IPS-NIHi11 (cell line): ENCODE measurements at places on chromosomes 1 and 21.

GRCh38 chr1:164838786-164839185, 279.8 kb downstream of the PBX1 start:
- DNase-seq: no peak

DNA sequence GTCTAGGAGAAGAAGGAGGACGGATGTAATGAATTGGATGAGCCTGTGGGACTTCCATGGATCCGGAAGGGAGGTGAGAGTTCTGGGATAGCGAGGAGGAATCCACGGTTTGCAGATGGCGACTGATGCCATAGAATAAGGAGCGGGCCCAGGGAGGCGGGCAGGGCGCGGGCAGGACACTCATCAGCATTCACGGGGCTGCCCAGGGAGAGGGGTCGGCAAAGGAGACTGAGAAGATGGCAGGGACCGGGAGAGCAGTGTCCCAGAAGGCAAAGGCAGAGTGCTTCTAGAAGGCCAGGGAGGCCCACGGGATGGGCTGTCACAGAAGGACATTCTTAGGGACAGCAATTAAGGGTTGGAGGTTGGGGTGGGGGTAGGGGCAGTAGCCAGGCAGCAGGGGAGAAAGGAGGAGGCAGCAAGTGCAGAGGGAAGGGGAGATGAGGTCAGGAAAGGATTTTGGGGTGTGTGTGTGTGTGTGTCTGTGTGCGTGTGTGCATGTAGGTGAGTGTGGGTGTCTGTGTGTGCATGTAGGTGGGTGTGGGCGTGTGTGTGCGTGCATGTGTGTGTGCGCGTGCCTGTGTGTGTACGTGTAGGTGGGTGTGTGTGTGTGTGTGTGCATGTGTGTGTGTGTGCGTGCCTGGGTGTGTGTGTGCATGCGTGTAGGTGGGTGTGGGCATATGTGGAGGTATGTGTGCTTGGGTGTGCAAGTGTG, 1.1 kb upstream of the COL8A2 start:
- peak; percentile 17 for DNase-seq

DNA sequence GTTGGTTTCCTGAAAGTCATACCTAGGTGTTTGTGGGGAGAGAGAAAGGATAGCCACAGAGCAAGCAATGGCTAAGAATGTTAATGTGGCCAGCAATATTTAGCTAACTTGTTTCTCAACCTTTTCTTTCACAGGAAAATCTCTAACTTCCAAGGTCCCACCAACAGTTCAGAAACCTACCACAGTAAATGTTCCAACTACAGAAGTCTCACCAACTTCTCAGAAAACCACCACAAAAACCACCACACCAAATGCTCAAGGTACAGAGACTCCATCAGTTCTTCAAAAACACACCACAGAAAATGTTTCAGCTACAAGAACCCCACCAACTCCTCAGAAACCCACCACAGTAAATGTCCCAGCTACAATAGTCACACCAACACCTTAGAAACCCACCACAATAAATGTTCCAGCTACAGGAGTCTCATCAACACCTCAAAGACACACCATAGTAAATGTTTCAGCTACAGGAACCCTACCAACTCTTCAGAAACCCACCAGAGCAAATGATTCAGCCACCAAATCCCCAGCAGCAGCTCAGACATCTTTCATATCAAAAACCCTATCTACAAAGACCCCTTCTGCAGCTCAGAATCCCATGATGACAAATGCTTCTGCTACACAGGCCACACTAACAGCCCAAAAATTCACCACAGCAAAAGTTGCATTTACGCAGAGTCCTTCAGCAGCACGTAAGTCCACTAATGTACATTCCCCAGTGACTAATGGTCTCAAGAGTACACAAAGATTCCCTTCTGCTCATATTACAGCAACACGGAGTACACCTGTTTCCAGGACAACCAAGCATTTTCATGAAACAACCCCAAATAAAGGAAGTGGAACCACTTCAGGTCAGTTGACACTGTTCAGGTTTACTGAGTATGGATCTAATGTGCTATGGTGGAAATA, 15.3 kb downstream of the CD55 start:
- DNase-seq: no peak

GRCh38 chr1:10564063-10564462, 89.3 kb downstream of the PEX14 start:
- DNase-seq: no peak

DNA sequence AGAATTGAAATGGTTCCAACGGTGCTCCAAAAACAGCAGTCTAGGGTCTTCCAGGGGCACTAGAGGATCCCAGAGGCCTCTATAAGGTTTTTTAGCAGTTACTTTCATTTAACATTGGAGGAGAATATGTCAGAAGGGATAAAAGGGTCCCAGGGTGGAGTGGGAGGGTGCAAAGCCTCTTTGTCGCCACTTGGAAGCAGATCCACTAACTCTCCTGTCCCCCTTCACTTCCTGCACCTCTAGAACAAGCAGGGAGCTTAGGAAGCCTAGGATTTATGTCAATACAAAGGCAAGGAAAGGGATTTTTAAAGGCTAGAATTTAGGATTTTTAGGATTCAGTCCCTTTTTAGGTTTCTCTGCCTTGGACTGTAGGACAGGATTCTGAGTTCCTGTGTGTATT, 8.3 kb downstream of the PCP4L1 start:
- DNase-seq: no peak

- no peak for DNase-seq
These were observed 34.5 kb downstream of the WNT3A start for GRCh38 chr1:228041316-228041715.

GRCh38 chr21:38286739-38287471, 30.1 kb downstream of the KCNJ15 start:
- no peak for DNase-seq

GRCh38 chr1:54415533-54415932, 9.3 kb upstream of the SSBP3 start:
- DNase-seq: no peak

DNA sequence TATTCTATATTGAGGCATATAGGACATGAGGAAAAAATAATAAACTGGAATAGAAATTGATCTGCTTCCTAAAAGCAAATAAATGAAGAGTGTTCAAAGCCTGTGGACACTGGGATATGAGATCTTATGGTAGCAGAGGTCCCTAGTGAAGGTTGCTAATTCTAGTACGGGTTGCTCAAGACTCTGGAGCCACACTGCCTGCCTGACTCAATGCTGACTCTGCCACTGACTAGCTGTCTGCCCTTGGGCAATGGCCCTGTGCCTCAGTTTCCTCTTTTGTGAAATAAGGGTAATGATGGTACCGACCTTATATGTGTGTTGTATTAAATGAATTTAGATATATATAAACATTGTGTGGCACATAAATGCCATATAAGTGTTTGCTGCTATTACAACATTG, 59.0 kb upstream of the C1orf53 start:
- no peak for DNase-seq

DNA sequence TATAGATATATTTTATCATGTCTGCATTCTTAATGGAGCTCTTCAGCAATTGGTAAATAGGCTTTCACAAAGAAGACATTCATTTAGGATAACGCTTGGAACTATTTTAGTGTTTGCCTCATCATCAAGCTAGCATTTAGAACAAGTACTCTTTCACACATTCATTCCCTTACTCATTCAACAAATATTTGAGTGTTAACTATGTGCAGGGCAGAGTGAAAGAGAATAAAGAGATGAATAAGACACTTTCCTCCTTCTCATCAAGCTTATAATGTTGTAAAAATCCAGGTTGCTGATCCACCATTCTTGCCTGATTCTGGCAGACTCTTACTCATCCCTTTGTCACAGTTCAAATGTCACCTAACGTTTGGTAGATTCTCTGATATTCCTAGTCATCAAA, 386.3 kb upstream of the BEND5 start:
- no peak for DNase-seq

GRCh38 chr1:234722270-234722704, 112.3 kb upstream of the IRF2BP2 start:
- DNase-seq: no peak

DNA sequence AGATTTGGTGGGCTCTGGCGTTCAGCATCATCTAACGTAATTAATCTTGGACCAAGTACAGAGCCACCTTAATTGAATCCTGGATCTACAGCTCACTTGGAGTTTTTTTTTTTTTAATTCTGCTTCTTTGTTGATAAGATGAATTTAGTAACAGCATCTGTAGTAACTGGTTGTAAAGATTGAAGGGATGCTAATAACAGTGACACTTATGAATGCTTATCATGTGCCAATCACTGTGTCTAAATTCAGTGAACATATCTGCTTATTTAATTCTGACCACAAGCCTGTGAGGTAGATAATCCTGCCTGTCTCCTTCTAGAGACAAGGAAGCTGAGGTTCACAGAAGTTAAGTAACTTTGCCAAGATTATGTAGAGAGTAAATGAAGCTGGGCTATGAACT, 408.0 kb downstream of the RWDD3 start:
- DNase-seq: no peak

DNA sequence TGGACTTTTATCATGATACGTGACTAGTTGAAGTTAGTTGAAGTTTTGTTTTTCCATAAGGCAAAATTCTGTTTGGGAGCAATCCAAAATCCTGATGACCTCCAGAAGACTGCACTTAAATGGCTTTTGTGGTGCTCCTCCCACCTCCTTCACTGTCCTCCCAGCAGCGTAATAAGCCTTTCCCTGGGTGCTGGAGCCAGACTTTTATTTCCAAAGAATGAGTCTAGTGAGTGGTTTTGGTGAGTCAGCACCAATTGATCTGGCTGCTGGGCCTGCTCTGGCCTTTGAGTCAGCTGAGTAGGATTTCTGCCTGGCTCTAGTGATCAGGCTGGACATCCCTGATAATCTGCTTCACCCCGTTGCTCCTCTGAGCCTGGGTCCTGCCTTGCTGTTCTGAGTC, 21.7 kb upstream of the KCND3 start:
- DNase-seq: no peak

DNA sequence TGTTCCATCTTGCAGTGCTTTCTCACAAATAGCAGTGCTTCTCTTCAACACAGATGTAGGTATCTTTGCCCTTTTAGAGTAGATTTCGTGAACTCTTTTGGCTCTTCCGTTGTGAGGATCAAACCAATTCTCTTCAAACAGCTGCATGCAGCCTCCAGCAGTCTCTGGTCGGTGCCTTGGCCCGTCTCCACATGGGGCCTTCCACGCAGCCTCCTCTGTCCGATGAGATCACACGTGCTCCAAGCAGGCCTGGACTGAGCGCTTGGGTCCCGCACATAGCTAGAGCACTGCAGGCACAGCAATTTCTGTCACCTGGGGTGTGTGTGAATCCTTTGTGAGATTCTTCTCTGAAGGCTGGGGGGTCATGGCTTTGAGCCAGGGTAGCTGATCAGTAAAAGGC, 82.8 kb upstream of the KCNE2 start:
- DNase-seq: no peak

DNA sequence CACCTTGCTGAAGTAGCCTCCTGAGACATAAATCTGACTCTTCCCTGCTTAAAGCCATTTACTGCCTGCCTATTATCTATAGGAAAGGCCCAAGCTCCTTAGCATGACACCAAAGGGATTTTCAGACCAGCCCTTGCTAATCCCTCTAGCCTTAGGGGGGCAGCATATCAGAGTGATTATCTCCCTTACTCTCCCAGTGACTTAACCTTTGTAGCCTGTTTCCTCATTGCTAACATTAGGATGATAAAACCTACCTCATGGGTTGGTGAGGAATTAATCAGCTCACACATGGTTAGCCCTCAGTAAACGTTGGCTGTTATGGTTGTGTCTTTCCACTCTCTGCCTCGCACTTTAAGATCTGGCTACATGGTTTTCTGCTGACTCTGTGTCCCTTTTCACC, 70.1 kb downstream of the ROR1 start:
- peak; percentile 48 for DNase-seq

- no peak for DNase-seq
These were observed 67.9 kb upstream of the GALNT2 start for GRCh38 chr1:229999004-229999670.

GRCh38 chr1:214106375-214106774, 118.6 kb downstream of the PROX1 start:
- no peak for DNase-seq

DNA sequence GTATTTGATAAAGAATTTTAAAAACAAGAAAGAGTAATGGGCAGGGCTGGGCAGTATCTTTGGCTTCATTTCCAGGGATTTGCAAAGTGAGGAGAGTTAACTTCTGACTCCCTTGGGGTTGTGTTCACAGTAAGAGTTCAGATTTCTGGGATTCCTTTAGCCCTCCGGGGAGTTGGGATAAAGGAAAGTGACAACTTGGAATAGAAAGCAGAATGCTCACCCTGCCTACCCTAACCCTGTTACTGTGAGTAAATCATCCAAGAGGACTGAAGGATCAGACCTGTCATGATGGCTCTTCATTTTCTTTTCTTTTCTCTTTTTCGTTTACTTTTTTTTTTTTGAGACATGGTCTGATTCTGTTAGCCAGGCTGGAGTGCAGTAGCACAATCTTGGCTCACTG, 76.1 kb downstream of the CACHD1 start:
- peak; percentile 24 for DNase-seq

DNA sequence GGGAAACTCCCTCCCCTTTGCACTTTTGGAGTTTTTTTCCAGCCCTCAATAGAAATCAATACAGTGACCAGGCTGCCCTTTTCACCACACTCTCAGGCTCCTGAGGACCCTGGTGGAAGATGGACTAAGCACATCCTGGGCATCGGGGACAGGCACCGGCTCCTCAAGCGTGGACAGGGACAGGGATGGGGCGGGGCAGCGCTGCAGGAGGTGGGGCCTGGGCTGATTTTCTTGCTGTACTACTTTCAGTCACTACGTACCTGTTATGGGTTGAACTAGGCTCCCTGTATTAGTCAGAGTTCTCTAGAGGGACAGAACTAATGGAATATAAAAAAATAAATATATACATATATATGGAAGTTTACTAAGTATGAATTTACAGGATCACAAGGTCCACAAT, 2.5 kb downstream of the MX2 start:
- DNase-seq: no peak

DNA sequence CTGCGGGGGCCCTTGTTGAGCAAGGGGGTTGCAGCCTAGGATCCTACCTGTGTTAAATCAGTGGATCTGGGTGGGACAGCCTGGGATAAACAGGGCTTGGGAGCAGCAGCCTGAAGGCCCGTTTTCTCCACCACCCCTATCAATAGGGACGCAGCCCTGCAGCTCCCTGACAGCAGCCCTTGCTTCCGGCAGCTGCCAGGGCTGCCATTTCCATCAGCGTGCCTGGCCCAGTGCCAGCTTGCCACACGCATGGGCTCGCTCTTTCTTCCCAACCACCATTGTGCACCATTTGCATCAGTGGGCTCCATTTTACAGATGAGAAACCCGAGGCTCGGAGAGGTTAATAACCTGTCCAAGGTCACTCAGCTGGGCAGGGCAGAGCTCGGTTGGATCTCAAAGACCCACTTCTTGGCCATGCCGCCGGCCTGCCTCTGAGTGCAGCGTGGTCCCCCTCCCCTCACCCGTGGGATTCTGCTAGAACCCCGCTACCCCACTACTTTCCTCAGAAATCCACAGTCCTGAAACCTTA, 3.8 kb downstream of the WNT4 start:
- no peak for DNase-seq

- no peak for DNase-seq
These were observed 420.6 kb upstream of the DEPDC1 start for GRCh38 chr1:68917456-68917855.

- DNase-seq: no peak
These were observed 894 bp upstream of the TSEN15 start for GRCh38 chr1:184050636-184051035.
